Stimulated activated CD8-positive, alpha-beta memory T cell treated with anti-CD3 and anti-CD28 coated beads, Interleukin-4, amount 100 ng/mL, for 1 hour (primary cell): ENCODE measurements at places on chromosomes 12 and 14.

- DNase-seq: no peak
These were observed 404.4 kb downstream of the SLC6A15 start for GRCh38 chr12:84507956-84508850.

DNA sequence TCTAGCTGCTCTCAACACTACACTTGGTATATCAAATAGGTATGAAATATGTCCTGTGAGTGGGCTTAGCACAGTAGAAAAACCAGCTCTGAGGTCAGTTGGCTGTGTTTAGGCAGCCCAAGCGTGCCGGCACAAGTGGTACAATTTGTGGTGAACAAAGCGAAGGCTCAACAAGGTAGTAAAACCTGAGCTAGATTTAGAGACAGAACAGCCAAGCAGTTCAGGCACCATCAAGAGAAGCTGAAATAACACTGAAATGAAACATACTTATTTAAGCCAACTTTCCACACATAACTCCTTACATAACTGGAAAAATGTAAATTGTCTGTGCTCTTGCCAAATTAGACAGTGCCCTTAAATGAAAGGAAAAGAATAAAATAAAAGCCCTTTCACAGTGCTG is 596.8 kb upstream of the FBXO33 start:
- no peak for DNase-seq

GRCh38 chr12:62606654-62607053 is 140.0 kb downstream of the MON2 start:
- DNase-seq: no peak

- DNase-seq: no peak
These were observed 1.1 kb upstream of the HOXC8 start for GRCh38 chr12:54007538-54008259.

- no peak for DNase-seq
These were observed 58.7 kb downstream of the TUNAR start for GRCh38 chr14:95935228-95935822.

DNA sequence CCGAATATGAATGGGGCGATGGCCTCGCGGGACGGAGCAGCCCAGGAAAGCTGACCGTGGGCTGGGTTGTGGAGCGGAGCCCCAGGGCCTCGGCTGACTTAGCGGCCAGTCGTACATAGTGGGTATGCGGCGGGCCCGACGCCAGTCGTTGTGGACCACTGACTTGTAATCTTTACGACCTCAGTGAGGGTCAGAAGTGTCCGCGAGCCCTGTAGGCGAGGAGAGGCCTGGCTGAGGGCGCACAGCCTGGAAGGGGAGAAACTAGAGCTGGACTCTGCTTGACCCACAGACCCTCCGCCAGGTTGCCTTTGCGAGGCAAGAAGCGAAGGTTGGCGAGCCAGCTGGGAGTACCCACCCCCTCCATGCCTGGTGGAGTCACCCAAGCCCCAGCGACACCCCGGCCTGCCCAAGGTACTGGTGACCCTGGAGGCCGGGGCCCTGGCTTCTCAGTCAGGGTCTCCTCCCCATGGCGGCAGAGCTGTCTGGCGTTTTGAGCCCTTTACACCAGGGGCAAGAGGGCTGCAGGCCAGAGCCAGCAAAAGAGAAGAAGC is 15.6 kb upstream of the DYNC1H1 start:
- no peak for DNase-seq
